Retina (tissue), 1 donor: ENCODE measurements at places on chromosomes 16 and 17.

GRCh38 chr17:55318715-55319487, 54.1 kb downstream of the HLF start:
- DNase-seq = no peak

DNA sequence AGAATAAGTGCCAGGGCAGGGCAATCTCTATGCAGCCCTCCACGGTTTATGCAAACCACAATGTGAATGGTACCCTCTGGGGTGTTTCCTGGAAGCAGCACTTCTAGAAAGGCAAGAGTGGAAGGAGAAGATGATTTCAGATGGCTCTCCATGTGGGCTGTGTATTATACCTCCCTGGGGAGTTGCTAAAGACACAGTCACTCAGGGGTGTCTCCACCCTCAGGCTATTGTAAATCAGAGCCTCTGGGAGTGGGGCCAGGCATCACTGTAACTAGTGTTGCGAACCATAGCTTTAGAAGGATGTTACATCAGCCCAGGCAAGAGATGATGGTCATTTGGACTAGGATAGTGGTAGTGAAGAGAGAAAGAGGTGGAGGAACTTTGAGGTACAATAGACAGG, 83.3 kb upstream of the ZKSCAN2 start:
- no peak for DNase-seq

GRCh38 chr17:81119223-81120148, 45.8 kb upstream of the PVALEF start:
- DNase-seq = peak; percentile 86

DNA sequence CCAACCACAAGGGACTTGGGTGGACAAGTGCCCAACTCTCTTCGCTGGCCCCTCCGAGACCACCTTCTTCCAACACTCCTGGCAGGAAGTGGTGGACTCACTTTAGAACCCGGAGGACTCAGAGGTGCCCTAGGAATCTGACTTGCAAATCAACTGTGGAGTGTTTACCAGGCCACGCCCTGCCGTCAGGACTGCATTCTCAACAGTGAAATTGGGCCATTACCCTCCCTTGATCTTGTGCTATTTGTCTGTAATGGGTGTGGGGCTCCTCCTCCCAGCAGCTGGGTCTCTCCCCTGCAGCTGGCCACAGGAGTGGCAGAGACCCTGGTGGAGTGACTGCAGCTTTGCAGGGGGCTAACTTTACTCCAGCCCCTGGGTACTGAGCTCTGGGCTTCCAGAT, 212.2 kb upstream of the RPL38 start:
- no peak for DNase-seq

GRCh38 chr16:66904428-66904845, 14.2 kb downstream of the CDH16 start:
- no peak for DNase-seq

DNA sequence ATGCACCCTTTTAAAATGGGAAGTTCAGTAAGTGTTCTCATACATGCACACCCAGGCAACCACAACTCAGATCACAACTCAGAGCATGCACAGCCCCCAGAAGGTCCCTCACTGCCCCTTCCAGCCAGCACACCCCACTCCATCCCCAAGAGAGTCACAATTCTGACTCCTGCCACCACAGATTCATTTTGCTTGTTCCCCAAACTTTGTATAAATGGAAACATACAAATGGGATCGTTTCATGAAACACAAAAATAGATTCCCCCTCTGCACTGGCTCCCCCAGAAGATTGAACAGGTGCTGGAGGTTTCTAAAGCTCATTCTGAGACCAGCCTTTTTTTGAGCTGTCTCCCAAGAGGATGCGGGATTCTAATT, 3.3 kb upstream of the TNFRSF13B start:
- DNase-seq = no peak

DNA sequence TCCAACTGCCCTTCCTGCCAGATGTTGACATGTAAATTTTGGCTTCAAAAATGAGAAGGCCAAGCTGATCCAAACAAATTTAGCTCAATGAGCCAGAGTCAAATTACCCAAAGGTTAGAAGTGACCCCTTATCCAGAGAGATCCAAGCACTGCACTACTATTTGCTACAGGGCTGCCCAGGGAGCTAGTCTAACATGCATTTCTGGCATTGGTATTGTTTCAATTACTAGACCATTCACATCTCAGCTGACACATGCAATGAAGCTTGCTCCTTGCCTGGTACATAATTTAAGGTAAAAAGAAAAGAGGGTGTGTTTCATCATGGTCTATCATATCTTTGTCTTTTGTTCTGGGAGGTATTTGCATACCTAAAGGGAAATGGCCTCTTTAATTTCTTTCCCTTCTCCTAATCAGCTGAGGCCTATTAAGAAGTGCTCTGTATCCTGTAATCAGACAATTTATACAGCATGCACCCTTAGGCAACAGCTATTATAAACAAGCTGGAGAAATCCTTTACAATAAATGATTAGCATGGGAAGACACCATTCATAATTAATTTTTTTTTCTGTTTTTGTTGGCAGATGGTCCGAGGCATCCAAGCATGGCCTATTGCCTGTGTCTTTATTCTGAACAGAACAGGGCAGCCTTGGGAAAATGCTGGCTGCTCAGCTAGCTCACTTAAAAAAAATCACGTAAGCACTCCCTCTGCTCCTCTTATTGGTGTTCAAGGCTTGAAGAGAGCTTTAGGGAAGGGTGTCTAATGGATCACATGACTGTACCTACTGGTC, 161.5 kb upstream of the SALL1 start:
- peak; percentile 43 for DNase-seq

GRCh38 chr17:55450232-55450825, 28.7 kb upstream of the MMD start:
- DNase-seq = no peak

DNA sequence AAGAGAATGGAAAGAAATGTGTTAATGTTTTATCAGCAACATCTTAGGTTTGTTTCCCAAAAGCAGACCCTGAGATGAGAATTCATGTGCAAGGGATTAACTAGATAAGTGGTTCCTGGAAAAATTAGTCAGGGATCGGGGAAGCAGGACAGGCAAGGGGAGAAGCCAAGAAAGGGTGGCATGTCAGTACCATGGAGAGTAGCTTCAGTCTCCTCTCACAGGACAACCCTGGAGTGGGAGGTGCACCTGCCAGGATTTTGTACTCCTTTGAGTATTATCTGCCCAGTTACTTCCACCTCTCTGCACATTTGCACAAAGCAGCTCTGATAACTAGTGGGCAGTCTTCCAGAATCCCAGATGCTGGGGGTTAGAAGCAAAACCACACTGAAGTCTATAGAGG, 117.0 kb downstream of the RGS9 start:
- no peak for DNase-seq

- DNase-seq = no peak
Measured at GRCh38 chr17:58520843-58521430, 6.5 kb upstream of the MTMR4 start.

DNA sequence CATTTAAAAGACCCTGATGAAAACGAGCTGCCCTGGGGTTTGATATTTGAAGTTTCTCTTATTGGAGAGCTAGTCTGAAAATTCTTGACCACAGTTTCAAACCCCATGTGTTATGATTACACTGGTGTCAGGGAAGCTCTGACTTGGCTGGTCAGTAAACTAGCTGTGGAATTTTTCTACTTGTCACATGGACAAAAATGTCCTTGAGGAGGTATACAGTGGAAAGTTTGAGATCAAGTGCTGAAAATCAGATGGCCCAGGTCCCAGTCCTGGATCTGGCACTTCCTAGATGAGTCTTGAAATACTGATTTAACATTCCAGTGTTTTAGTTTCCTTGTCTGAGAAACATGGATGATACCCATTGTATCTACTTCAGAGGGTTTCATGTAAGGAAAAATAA, 30.7 kb upstream of the SOX9 start:
- DNase-seq = no peak

- no peak for DNase-seq
Measured at GRCh38 chr17:17815062-17815406, 21.8 kb downstream of the SREBF1 start.

DNA sequence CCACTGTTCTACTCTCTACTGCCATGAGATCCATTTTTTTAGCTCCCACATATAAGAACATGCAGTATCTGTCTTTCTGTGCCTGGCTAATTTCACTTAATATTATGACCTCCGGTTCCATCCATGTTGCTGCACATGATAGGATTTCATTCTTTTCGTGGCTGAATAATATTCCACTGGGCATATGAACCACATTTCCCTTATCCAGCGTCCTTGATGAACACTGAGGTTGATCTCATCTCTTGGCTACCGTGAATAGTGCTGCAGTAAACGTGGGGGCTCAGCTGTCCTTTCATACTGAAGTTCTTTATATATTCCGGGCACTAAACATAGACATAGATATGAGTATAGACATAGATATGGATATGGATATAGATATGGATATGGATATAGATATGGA, 109.3 kb upstream of the TNRC6C start:
- no peak for DNase-seq

DNA sequence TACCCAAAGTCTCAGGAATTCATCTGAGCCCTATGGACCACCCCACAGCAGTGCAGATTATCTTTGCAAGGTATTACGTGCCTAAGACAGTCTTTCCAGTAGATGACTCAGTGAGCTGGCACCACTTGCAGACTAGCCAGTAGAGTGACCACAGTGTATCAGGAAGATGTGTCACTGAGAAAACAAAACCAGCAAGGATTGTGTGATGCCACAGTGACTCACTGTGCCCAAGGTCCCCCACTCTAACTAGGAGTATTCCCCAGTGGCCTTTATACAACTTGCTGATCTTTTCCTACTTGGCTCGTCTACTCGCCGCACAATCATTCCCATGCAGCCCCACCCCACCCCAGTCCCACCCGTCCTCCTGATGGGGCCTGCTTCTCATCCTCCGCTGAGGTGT, 26.8 kb upstream of the PRKCA start:
- DNase-seq = no peak

- DNase-seq = no peak
Measured at GRCh38 chr17:50022463-50023130, 27.6 kb upstream of the DLX3 start.

DNA sequence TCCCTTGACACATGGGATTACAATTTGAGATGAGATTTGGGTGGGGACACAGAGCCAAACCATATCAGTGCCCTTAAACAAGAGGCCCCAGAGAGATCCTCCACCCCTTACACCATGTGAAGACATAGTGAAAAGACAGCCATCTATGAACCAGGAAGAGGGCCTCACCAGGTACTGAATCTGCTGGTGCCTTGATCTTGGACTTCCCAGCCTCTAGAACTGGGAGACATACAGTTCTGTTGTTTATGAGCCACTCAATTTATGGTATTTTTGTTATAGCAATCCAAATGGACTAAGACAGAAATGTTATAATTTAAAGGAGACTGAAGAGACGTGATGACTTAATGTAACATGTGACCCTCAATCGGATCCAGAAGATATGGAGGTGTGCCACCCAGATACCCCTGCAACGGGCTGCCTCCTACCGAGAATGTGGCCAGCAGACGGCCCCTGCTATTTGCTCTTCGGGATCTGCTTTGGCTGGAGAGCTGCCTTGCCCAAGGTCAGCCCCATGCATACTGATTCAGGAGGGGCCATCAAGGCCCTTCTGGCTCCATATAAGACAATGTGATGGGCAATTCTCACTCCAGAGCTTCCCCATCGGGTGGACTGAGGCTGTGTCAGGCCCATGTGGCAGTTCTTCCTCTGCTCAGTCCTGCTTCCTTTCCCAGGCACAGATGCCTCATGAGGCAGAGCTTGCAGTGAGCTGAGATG, 80.6 kb downstream of the NETO2 start:
- DNase-seq = no peak

DNA sequence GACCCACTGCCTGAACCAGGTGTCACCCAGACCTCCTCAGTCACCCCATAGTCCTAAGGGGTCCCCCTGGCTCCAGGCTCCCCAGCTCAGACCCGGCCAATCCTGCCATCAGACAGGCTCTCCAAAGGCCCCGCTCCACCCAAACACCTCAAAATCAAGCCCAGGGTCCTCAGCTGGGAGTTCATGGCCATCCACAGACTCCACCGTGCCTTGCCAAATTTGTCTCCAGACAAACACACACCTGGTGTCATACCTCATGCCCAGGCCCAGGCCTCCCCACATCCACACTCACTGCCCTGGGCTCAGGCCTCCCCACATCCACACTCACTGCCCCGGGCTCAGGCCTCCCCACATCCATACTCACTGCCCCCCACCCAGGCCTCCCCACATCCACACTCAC, 12.5 kb downstream of the RPH3AL start:
- DNase-seq = no peak

DNA sequence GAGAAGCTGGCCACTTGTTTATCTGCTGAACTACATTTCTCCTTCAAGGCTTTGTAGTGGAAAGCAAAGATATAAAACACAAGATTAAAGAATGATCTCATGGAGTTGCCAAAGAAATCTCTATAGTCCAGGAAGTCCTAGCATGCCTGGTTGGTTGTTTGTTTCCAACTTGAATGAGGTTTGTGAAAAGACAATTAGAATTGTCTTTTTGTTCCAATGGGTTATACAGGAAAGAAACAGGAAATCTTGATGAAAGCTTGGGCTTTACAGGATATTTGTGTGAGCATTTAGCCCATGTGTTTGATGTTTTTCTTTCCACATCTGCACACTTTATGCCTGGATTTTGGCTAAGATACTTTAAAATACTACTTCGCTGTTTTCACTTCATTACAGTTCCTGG, 273.4 kb downstream of the CEP112 start:
- DNase-seq = no peak
